ENCODE measurements at places on chromosomes 6 and 20. TPM values are rescaled to one million over a fixed set of nuclear protein-coding genes. Genes with fewer than 3 reads are reported as not detected.
A peak's percentile ranks its signal among the peaks of the same experiment; 100 is the strongest.

DNA sequence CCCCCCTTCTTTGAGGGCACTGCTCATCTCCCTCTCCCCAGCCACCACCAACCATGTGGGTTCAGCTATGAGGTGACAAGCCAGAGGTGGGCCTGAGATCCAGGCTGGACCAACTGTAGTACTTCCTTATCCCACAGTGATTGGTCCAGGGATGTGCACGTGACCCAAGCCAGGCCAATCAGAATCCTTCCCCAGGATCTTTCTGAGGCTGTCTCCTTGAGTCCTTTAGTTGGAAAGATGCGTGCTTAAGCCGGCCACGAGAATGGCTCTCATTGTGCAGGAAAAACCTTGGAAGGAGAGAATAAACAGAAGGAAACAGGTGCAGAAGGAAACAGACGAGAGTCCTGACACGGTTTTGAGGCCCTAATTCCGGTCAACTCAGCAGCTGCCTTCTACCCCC lies 39.2 kb downstream of the ZC3H12D start:
- no peak for DNase-seq
- no peaks in the 10 kb centered on the region for H3K36me3 ChIP-seq
- H3K4me1 ChIP-seq, result peaks cover 4% of the 10 kb centered on the region
- no peaks in the 10 kb centered on the region for H3K27me3 ChIP-seq
- no peak overlapping the region for H3K27ac ChIP-seq

- no peaks in the 10 kb centered on the region for H3K4me1 ChIP-seq
- H3K27ac ChIP-seq, result no peak overlapping the region
- no peak for DNase-seq
- H3K27me3 ChIP-seq, result no peaks in the 10 kb centered on the region
- no peak overlapping the region for H3K4me3 ChIP-seq
Measured at GRCh38 chr6:154289818-154290508, 66.6 kb downstream of the IPCEF1 start.

- H3K27me3 ChIP-seq, result no peaks in the 10 kb centered on the region
- no peaks in the 10 kb centered on the region for H3K36me3 ChIP-seq
- no peak for DNase-seq
- H3K4me1 ChIP-seq, result no peaks in the 10 kb centered on the region
Measured at GRCh38 chr6:901696-902460, 208.9 kb upstream of the EXOC2 start.

DNA sequence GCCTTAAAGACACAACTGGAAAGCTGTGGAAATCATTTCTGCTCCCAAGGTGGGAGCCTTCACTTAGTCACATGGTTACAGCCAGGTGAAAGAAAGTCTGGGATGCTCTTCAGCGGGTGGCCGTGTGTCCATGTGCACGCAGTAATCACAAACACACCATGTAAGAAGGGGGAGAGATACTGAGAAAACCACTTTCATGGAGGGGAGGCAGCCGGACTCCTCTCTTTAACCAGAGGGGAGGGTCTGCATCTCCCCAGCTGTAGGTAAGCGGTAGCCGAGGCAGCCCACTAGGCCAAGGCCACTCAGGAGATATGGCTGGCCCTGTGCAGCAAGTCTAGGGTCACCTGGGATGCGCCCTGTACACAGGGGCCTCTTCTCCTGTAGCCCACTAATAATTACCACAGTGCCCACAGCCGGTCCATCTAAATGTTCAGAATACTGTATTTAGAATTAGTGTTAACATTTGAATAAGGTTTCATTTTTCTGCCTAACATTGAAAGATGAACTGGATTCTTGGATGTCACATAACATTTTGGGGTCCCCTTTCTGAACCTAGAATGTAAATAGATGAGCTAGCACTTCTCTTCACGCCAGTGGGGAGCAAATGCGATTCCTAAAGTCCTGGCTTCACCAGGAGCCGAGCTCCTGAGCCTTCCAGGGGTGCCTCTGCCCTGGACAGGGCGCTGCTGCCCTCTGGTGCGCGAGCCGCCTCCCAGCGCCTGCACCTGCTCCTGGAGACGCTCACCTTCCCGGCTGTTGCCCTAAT lies 15.9 kb downstream of the GPR31 start:
- peaks cover 23% of the 10 kb centered on the region for H3K4me1 ChIP-seq
- peak; percentile 75 for DNase-seq
- H3K27me3 ChIP-seq, result no peaks in the 10 kb centered on the region
- H3K27ac ChIP-seq, result no peak overlapping the region

GRCh38 chr6:135358251-135358821 lies 139.2 kb downstream of the AHI1 start:
- H3K36me3 ChIP-seq, result no peaks in the 10 kb centered on the region
- no peaks in the 10 kb centered on the region for H3K4me1 ChIP-seq
- no peak overlapping the region for H3K4me3 ChIP-seq
- H3K27ac ChIP-seq, result no peak overlapping the region
- DNase-seq, result no peak

- DNase-seq, result no peak
- H3K27me3 ChIP-seq, result peaks cover 16% of the 10 kb centered on the region
- no peaks in the 10 kb centered on the region for H3K4me1 ChIP-seq
Measured at GRCh38 chr6:52243282-52243893, 912 bp downstream of the IL17F start.

DNA sequence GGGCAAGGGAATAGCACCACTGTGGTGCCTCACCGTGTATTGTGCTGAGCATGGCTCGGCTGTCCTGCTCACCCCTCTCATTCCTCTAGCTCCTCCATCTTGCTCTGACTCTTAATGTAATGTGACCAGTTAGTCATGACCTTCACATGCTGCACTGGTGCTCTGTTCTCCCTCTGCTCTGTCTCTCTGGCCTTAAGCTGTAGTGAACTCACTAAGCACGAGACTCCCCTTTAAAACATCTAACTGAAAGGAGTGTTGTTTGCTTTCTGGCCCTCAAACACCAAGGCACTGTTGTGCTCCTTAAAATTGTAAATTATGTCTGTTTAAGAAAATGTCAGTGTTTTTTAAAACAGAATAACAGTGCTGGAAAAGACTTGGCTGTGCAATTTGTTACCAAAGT lies 140.4 kb downstream of the HDGFL1 start:
- no peaks in the 10 kb centered on the region for H3K4me1 ChIP-seq
- no peaks in the 10 kb centered on the region for H3K36me3 ChIP-seq
- H3K27ac ChIP-seq, result no peak overlapping the region
- no peak for DNase-seq
- no peaks in the 10 kb centered on the region for H3K27me3 ChIP-seq

- no peak for DNase-seq
- no peaks in the 10 kb centered on the region for H3K27me3 ChIP-seq
- no peaks in the 10 kb centered on the region for H3K4me1 ChIP-seq
Measured at GRCh38 chr6:132210886-132211563, 190.2 kb downstream of the MOXD1 start.

DNA sequence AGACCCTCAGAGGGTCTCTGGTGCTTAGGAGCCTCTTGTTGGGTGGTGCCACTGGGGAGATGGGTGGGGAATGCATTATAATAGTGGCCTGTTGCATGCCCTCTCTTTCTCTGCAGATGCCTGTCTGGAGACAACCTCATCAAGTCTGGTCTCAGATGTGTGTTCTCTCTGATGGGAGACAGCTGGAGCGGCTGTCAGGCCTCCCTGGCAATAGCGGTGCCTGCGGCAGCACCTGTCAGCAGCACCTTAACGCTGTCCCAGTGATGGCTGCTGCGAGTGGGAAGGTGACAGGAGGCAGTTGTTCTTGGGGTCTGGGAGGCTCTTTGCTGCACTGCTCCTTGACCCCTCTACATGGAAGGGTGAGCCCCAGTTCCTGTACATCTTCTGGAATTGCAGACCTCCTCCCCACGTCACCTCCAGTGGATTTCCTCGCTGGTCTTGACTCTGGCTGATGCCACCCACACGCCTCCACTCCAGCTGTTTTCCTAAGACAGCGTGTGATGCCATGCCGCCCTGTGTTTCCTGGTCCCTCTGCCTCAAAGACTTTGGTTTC lies 63.3 kb upstream of the BLCAP start:
- DNase-seq, result no peak
- no peak overlapping the region for H3K27ac ChIP-seq
- H3K27me3 ChIP-seq, result no peaks in the 10 kb centered on the region
- H3K4me3 ChIP-seq, result no peak overlapping the region
- no peaks in the 10 kb centered on the region for H3K36me3 ChIP-seq

The MUC22 gene
- not detected for total RNA-seq

The OR2J3 gene
- not detected for total RNA-seq

The COL10A1 gene
- total RNA-seq, result not detected

DNA sequence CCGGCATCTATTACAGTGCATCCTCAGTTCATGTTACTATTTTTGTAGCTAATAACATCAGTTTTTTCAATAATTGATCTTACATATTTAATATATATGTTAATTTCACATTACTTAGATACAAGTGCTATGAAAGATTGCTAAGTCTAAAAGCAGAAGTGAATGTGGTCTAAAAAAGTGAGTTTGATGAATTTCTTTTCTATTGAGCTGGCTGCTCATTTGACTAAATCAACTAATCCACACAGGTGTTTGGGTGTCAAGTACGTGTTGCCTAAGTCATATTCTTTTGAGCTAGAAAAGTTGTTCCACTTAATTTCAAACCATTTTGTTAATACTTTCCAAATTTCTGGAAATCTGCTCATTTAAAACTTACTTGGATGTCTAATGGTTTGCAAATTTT lies 46.6 kb upstream of the EZR start:
- no peaks in the 10 kb centered on the region for H3K36me3 ChIP-seq
- no peak for DNase-seq
- peaks cover 28% of the 10 kb centered on the region for H3K4me1 ChIP-seq
- peak overlapping the region; percentile 44 for H3K27ac ChIP-seq
- no peak overlapping the region for H3K4me3 ChIP-seq
- H3K27me3 ChIP-seq, result no peaks in the 10 kb centered on the region

- H3K27me3 ChIP-seq, result no peaks in the 10 kb centered on the region
- no peaks in the 10 kb centered on the region for H3K4me1 ChIP-seq
- no peak for DNase-seq
- no peak overlapping the region for H3K4me3 ChIP-seq
Measured at GRCh38 chr20:33524261-33524660, 34.4 kb downstream of the CBFA2T2 start.

- no peak overlapping the region for H3K27ac ChIP-seq
- no peaks in the 10 kb centered on the region for H3K27me3 ChIP-seq
- DNase-seq, result no peak
- H3K4me3 ChIP-seq, result no peak overlapping the region
Measured at GRCh38 chr6:6841571-6841970, 253.1 kb downstream of the LY86 start.

- no peak overlapping the region for H3K4me3 ChIP-seq
- H3K27ac ChIP-seq, result no peak overlapping the region
- H3K4me1 ChIP-seq, result no peaks in the 10 kb centered on the region
- no peaks in the 10 kb centered on the region for H3K36me3 ChIP-seq
- no peak for DNase-seq
- no peaks in the 10 kb centered on the region for H3K27me3 ChIP-seq
Measured at GRCh38 chr6:10999994-11000393, 44.1 kb downstream of the ELOVL2 start.

DNA sequence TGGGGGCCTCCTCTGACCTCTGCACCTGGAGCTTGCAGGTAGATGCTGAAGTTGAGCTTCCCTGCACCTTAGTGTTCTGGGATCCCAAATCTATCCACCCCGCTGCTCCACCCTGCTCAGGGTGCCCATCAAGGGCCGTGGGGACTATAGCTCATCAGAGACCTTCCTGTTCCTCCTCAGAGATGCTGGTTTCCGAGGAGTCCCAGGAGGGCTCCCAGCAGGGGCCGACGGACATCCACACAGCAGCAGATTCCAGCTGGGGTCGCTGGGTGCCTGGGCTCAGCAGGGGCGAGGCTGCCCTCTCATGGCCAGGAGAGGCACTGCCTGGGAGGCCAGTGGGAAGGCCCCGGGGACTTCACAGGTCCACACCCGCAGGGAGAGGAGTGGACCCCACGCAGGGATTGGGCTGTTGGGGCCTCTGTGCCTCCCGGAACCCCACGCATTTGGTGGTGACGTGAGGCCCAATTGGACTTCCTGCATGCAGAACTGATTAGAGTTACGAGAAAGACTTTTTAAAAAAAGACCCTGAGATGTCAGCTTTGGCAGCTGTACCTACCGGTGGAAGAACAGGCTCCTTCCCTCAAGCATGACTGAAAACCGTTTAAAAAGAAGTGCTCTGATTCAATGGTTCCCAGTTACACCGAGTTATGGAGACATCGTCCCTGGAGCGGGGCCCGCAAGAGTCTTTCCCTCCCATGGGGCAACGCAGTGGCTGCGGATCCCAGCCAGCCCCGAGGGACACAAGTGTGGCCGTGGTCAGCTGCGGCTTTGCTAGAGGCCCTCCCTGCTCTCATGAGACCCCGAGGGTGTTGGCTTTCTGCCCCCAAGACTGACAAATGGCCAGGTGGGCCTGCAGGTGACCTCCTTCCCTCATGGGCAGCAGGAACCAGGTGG lies 25.3 kb upstream of the SLCO4A1 start:
- no peaks in the 10 kb centered on the region for H3K27me3 ChIP-seq
- DNase-seq, result peak; percentile 82
- peak overlapping the region; percentile 53 for H3K27ac ChIP-seq
- peaks cover 30% of the 10 kb centered on the region for H3K4me1 ChIP-seq
- H3K4me3 ChIP-seq, result no peak overlapping the region
- H3K36me3 ChIP-seq, result no peaks in the 10 kb centered on the region

DNA sequence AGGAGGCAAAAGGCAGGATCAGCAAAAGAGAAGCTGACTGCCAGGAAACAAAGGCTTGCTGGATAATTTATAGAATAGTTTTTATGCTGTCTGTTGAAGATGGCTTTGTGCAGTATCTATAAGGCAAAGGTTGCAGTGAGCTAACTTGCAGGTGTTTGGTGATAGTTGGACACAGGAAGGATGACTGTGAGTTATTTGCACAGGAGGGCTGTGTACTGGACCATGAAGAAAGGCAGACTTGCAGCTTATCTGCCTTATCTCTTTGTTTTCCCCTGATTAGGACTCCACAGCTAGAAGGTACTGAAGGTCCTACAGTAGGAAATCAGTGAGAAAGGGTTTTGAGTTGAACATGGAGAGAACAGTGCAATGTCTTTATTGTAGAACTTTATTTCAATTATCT lies 2.1 kb downstream of the BTN1A1 start:
- H3K27me3 ChIP-seq, result peaks cover 25% of the 10 kb centered on the region
- H3K27ac ChIP-seq, result no peak overlapping the region

GRCh38 chr6:142174703-142175102 lies 27.6 kb downstream of the VTA1 start:
- H3K4me3 ChIP-seq, result no peak overlapping the region
- H3K27ac ChIP-seq, result no peak overlapping the region
- H3K36me3 ChIP-seq, result peaks cover 63% of the 10 kb centered on the region
- no peaks in the 10 kb centered on the region for H3K27me3 ChIP-seq

- no peaks in the 10 kb centered on the region for H3K36me3 ChIP-seq
- H3K27ac ChIP-seq, result no peak overlapping the region
- no peaks in the 10 kb centered on the region for H3K4me1 ChIP-seq
- H3K27me3 ChIP-seq, result no peaks in the 10 kb centered on the region
Measured at GRCh38 chr20:46520976-46521579, 7.7 kb upstream of the ZNF334 start.

GRCh38 chr20:33846291-33846935 lies 35.3 kb downstream of the CHMP4B start:
- no peak overlapping the region for H3K4me3 ChIP-seq
- no peak overlapping the region for H3K27ac ChIP-seq
- H3K27me3 ChIP-seq, result no peaks in the 10 kb centered on the region
- H3K4me1 ChIP-seq, result peaks cover 25% of the 10 kb centered on the region
- H3K36me3 ChIP-seq, result peaks cover 22% of the 10 kb centered on the region

The ZSCAN16 gene
- total RNA-seq, result 7.7 TPM

The C2 gene
- total RNA-seq, result 1.0 TPM

- no peak overlapping the region for H3K4me3 ChIP-seq
- no peaks in the 10 kb centered on the region for H3K27me3 ChIP-seq
- H3K27ac ChIP-seq, result no peak overlapping the region
- DNase-seq, result no peak
- H3K36me3 ChIP-seq, result no peaks in the 10 kb centered on the region
Measured at GRCh38 chr20:13142143-13142542, 78.9 kb upstream of the ISM1 start.

The CRISP2 gene
- not detected for total RNA-seq
